ENCODE measurements at places on chromosomes 6 and 20.

GRCh38 chr6:28944412-28944865 is 20.7 kb upstream of the TRIM27 start:
- peak; percentile 56 for DNase-seq

DNA sequence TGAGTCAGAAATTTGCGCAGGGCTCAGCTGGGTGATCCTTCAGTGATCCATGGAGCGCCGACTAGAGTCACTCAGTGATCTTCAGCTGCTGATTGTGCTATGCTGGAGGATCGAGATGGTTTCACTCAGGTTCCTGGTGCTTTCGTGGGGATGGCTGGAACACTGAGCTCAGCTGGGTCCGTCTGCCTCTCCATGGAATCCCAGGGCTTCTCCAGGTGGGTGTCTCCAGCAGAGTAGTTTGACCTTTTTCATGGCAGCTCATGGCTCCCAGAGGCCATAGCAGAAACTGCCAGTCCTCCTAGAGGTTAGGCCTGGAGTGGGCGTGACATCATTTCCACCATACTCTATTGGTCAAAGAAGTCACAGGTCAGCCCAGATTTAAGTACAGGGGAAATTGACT is 88.8 kb upstream of the SIRPA start:
- no peak for DNase-seq

DNA sequence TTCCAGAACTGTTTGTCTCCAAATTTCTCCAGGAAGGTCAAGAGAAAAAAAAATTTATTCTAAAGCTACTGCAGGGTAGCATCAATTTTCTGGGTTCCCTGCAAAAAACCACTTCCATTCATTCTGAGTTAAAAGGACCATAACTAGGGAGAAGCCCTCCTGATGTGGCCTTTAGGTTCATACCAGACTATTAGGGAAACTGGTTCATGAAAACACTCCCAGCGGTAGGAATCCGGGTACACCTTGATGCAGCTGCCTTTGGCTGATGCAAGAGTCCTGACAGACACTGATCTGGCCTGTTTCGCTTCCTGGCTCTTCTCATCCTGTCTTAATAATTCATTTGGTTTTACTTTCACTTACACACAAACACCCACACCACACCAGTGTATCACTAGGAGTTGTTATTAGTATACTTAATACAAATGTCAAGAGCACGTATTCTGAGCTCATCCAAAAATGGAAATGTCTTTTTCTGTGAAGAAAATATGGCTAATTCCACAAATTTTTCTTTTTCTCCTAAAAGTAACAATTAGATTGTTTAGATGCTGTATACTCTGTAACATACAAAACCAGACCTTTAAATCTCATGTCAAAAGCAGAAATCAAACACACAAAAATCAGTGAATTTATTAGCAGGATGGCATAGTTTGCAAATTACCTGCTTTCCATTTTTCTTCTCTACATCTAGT is 38.4 kb upstream of the ARHGAP18 start:
- DNase-seq, result peak; percentile 5

- no peak for DNase-seq
These were observed 119.9 kb downstream of the INSM1 start for GRCh38 chr20:20487811-20488210.

DNA sequence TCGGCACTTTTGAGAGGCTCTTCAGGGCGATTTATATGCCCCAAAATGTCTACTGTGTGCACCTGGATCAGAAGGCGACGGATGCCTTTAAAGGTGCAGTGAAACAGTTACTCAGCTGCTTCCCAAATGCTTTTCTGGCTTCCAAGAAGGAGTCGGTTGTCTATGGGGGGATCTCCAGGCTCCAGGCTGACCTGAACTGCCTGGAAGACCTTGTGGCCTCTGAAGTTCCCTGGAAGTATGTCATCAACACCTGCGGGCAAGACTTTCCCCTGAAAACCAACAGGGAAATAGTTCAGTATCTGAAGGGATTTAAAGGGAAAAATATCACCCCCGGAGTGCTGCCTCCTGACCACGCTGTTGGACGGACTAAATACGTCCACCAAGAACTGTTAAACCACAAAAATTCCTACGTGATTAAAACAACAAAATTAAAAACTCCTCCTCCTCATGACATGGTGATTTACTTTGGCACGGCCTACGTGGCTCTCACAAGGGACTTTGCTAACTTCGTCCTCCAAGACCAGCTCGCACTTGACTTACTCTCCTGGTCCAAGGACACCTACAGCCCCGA is 8.2 kb downstream of the GCNT2 start:
- DNase-seq, result no peak

DNA sequence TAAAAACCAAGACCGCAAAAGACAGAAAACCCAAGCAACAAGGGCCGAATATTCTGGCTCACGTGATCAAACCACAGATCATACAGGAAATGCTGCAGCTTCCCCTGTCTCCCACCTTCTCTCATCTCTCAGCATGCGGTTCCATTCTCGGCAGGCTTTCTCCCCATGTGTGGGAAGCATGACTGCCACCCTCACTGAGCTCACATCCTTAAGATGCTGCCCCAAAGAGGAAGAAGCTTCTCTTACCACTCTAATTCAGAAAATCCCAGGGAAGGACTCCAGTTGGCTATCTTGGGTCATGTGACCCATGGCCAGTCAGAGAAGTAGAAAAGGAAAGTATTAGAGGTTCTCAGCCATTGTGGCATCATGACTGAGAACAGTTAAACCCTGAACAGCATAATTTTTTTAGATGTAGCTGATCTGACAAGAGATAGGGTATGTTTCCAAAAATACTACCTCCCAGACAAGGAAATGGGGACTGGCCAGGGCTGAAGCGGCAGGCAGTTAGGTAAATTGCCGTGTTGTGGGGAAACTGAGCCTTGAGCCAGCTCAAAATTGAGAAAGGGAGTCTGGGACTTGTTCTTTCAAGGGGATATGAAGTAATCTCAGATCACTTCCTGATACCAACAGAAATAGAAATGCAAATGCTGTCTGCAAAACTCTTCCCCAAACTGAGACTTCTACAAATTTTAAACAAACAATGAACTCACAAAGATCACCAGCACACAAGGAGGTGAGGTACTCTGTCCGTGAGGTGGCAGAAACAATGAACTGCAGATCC is 37.1 kb upstream of the GRM4 start:
- peak; percentile 42 for DNase-seq

DNA sequence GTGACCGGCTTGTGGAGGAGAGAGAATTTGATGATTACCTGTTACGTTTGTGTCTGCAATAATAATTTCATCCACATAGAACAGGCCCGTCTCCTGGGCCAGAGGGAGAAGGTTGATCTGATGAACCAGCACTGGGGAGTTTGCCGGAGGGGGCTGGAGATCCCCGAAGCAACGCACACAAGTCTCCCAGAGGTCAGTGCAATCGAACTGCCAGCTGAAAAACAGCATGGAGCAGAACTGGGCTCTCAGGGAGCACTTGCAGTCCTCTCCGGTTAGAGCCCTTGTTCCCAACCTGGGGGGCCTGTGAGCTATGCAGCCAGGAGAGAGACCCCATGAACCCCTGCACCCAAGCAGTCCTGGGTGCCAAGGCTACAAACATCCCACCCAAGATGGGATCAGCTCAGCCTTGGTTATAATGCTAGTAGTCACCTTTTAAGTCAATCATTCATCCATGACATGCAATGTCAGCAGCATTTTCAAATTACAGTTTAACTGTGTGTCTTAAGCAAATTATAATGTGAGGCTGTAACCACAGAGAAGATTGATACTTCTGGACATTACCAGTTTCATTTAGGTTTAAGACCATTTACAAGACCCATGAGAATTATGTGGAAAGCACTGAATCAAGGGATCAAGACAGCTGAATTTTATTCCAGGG is 34.2 kb downstream of the PKHD1 start:
- DNase-seq, result no peak

GRCh38 chr6:110270165-110270564 is 88.0 kb downstream of the METTL24 start:
- DNase-seq, result no peak

Data from stimulated activated CD4-positive, alpha-beta T cell treated with anti-CD3 and anti-CD28 coated beads, Interleukin-15, amount 100 ng/mL, for 1 hour (primary cell).